NCI-H2081 treated with DMSO at 0.1 percent for 48 hours (cell line): ENCODE measurements at places on chromosomes 2 and 18.

DNA sequence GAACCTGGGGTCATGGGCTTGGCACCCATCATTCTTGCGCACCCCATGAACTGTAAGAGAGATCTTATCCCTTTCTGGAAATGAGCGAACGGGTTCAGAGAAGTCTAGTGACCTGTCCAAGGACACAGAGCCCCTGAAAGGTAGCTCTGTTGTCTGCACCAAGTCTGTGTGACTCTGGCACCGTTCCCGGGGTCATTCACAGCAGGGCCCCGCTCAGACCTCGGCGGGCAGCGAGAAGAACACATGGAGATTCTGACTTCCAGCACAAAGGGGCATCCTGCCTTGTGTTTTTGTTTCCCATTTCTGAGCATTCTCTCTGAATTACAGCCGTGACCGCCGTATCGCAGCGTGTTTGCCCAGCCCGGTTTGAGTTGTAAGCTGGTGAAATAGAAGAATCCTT, 231.7 kb downstream of the KLHL29 start:
- no peak for DNase-seq

DNA sequence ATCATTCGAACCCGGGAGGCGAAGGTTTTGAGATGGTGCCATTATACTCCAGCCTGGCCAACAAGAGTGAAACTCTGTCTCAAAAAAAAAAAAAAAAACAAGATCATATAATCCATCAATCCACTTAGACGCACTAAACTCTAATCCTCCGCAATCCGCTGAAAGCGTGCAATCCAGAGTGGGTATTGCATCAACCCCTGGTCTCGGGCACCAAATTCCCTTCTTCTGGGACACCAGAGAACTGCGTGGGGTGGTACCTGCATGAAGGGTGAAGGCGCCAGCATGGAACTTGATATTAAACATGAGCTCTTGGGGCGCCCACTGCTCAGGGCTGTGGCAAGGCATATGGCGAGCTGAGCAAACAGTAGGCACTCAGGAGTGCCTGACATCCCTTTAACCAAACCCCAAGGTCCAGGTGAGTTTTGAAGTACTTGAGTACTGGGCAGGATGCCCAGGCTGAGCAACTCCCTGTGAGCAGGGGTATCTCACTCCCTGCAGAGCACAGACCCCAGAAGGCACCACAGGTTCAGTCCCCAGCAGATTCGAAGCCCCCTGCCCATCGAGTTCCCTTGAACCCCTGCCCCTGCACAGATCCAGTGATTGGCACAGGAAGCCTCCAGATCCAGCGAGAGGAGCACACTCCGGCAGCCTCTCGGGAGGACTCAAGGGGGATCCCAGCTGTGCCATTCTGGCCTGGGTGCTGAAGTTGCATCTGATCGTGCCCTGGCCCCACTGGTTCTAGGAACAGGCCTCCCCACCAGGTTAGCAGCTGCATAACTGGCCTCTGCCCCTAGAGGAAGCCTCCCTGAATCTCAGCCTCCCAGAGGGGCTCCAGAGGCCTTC, 8.0 kb downstream of the ALPI start:
- DNase-seq: no peak

GRCh38 chr18:56727399-56727798, 76.2 kb downstream of the WDR7 start:
- no peak for DNase-seq

GRCh38 chr18:11871501-11871900, 20.3 kb downstream of the CHMP1B start:
- no peak for DNase-seq

DNA sequence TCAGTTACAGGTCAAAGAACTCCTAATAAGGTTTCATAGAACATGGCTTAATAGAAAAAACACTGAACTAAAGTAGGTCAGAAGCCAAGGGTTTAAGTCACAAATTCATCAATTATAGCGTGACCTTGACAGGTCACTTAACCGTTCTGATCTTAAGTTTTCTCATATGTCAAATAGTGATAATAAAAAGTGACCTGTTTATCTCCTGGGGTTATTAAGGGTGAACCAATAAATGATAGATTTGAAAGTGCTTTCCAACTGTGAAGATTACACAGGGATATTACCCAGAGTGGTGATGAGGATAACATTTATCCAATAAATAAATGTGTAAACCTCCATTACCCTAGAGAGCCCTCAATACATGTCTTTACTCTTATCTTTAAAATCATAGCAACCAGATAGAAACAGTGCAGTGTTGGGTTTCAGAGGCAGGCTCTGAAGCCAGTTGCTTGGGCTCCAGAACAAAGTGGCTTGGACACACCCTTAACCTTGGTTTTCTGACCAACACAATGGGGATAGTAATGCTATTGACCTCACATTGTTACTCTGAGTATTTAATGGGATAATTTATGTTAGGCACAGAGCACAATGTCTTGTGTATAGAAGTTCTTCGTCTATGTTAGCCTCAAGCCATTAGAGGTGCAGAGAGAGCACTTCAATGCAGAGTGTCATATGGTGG, 48.6 kb downstream of the KLHL14 start:
- DNase-seq: no peak

- DNase-seq: no peak
Measured at GRCh38 chr2:206452242-206452641, 8.9 kb downstream of the ADAM23 start.

DNA sequence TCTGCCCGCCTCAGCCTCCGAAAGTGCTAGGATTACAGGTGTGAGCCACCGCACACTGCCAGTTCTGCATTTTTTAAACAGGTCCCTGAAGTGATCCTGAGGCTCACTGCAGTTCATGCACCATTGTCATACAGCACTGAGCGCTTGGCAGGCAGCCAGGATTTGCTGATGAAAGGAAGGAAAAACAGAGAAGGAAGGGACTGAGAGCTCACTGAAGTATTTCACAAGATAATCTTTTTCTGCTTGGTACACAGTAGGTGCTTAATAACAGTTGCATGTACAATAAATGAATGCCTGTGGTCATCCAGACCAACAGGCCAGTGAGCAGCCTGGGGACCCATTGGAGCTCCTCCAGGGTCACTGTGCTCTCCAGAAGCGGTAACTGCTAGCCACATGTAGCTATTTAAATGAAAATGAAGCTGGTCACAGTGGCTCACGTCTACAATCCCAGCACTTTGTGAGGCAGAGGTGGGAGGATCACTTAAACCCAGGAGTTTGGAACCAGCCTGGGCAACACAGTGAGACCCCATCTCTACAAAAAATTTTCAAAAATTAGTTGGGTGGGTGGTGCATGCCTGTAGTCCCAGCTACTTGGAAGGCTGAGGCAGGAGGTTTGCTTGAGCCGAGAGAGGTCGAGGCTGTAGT, 33.1 kb upstream of the SMAD7 start:
- DNase-seq: no peak

- DNase-seq: no peak
Measured at GRCh38 chr2:195434346-195434745, 222.7 kb upstream of the SLC39A10 start.

- DNase-seq: no peak
Measured at GRCh38 chr18:48813833-48814489, 136.8 kb downstream of the SMAD7 start.

DNA sequence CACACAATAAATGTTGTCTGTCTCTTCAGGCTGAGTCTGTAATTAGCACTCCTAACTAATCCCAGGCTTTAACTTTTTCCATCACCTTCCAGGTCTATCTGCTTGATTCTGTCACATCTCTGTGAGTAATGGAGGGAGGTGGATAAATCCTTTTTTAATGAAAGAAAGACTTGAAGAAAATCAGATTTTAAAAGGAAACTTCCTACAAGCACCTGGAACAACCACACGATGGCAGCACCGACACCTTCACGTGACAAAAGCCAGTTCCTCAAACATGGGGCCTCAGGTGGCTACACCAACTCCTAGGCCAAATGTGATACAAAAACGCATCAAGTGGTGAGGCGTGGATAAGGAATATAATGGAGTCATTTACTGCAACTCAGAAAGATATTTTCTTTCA, 41.8 kb downstream of the TGFBRAP1 start:
- DNase-seq: no peak

GRCh38 chr2:45282646-45283045, 273.4 kb upstream of the SIX2 start:
- DNase-seq: no peak

DNA sequence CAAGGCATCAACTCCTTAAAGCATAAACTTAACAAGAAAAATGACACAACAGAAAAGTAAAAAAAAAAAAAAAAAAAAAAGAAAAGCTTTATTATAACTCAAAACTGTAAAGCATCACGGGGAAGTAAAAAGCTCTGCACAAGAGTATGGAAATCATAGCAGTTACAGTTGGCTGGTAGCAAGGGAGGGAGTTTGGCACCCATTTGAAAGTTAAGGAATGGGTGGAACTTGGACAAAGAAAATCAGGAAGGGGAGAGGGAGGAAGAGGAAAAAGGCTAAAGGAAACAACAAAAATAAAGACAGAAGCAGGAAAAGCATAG, 8.6 kb downstream of the KLF7 start:
- DNase-seq: no peak

DNA sequence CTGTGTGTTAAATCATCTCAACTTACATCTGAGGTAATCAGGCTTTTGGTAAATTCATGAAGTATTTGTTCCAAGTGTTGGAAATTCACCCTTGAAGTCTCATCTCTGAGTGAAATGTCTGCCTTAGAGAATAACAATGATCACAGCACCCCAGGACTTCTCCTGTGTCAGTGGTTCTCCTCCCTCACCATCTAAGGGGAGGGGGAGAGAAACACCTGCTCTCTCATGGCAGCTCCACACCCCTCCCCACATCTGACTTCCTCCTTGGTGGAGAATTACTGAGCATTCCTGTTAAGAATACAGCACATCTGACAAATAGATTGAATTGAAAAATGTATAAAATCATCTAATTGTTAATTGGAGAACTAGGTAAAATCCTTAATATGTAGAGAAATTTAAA, 532.1 kb downstream of the RNF144A start:
- DNase-seq: no peak

DNA sequence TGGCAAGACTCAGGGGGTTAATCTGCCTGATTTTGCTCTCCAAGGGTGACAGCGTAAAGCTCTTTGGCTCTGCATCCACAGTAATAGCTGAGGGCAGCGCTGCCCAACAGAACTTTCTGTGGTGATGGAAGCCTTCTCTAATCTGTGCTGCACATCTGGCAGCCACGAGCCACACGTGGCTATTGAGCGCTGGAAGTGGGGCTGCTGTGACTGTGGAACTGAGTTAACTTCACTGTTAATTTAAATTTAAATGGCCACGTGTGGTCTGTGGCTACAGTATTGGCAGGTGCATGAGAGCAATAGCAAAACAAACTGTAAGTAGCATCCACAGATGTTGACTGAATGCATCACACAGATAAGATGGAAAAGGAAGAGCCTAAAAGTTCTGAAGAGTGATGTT, 47.3 kb upstream of the TMEM200C start:
- DNase-seq: no peak

DNA sequence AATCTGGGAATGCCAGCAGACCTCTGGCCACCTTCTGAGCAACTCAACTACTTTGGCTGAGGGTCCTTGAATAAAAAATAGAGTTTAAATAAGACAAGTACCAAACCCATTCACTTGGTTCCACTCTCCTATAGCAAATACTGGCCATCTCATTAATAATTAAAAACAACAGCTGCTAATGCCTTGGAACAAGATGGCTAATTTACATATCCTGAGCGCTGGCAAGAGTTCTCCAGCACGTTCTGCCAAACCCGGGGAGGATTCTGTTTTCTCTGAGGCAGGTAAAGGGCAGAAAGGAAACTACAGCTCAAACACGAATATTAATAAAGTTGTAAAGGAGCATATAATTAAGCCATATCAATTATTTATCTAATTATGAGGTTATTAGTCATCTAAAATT, 1123.7 kb downstream of the TDRD15 start:
- no peak for DNase-seq

GRCh38 chr2:3257166-3257565, 120.5 kb downstream of the EIPR1 start:
- no peak for DNase-seq

DNA sequence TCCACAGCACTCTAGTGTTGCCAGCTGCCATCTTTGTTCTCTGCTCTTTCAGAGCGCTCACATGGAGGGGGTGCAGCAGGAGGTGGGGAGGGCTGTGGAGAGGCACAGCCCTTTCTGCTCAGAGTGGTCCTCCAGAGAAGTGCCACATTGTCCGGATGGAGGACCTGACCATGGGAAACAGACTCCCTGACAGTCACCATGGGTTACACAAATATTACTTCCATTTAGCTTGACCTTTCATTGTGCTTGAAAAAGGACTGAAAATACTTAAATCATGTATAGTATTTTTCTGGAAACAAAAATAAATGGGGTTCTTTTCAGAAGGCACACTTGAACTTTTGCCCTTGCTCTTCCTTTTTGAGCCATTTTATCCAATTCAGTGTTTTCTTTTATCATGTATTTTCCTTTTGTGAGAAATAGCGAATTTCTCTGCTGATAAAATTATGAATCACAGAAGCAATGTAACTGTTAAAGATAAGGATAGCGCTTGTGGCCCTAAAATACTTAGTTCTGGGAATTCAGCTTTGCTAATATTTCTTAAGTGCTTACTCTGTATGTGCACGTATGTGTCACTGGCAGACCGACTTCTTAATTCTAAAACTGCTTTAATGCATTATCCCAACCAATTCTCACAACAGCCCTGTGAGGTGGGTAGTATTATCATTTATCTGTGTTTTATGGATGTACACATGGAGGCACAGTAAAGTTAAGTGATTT, 34.2 kb downstream of the SPATS2L start:
- no peak for DNase-seq

DNA sequence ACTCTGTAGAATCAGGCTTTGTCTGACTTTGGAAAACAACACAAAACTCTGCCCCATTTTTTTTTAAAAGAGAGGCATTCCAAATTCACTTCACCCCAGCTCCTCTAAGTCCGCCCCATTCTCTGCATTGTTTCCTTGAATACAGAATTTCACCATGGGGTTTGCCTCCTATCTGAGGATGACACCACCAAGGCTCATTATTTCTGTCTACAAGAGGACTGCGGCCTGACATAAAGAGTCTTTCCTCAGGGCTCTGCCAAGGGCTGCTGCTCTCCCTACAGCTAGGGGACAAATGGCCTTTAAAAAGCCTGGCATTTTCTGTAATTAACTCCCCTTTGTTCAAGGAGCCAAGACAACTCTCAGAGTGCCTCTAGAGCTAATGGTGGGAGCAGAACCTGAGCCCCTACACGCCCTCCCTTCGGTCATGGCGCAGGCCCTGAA, 4.6 kb downstream of the CHST10 start:
- DNase-seq: no peak

DNA sequence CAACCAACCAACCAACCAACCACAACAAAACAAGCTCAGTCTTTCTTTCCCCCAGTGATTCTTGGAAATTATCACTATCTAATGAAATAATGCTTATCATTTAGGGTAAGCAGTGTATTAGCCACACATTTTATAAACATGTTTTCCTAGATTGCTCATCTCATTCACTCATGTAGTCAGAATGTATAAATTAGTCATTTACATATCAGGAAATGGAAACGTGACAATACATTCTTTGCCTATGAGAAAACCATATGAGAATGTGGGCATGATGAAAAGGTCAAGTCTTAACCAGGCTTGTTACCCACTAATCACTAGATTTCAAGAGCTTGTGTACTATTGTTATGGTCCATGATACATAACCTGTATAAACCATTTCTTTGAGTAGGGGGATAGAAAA, 1583.4 kb upstream of the PIK3C3 start:
- no peak for DNase-seq

GRCh38 chr2:85578243-85579180, 1.1 kb downstream of the VAMP8 start:
- no peak for DNase-seq
